A549 treated with ZK216348 at 1 μM for 4 hours (cell line): ENCODE measurements at places on chromosomes 12 and 14. TPM values are rescaled to one million over a fixed set of nuclear protein-coding genes. Genes with fewer than 3 reads are reported as not detected.

Gene RIPK3
- not detected in 5 replicates for total RNA-seq

Gene CMA1
- not detected in 5 replicates for total RNA-seq

Gene NKX2-1
- 0.11 TPM in 1 of 5 replicates, not detected in the others for total RNA-seq

Gene TAS2R10
- 0.19 TPM in 1 of 5 replicates, not detected in the others for total RNA-seq

Gene JAG2
- 12.6 to 30.0 TPM (median 29.1 TPM) in 5 replicates for total RNA-seq

Gene TSPAN19
- total RNA-seq, result 0.17 TPM in 1 of 5 replicates, not detected in the others

Gene E2F7
- total RNA-seq, result 4.3 to 9.2 TPM (median 7.7 TPM) in 5 replicates

Gene MIPOL1
- 1.6 to 5.2 TPM (median 2.7 TPM) in 5 replicates for total RNA-seq

Gene ADAMTS20
- total RNA-seq, result not detected in 5 replicates

Gene DIP2B
- total RNA-seq, result 11.9 to 19.0 TPM (median 16.5 TPM) in 5 replicates

Gene USP30
- 6.4 to 10.2 TPM (median 9.6 TPM) in 5 replicates for total RNA-seq

Gene HOTAIR
- total RNA-seq, result 0.16 to 0.33 TPM (median 0.25 TPM) in 4 of 5 replicates, not detected in the other

Gene RNF34
- total RNA-seq, result 33.9 to 42.7 TPM (median 36.0 TPM) in 5 replicates

Gene PTGER2
- 1.7 to 2.9 TPM (median 2.5 TPM) in 5 replicates for total RNA-seq

Gene TAS2R7
- total RNA-seq, result not detected in 5 replicates

Gene SERPINA10
- not detected in 5 replicates for total RNA-seq

Gene NUAK1
- total RNA-seq, result 7.2 to 8.8 TPM (median 8.5 TPM) in 5 replicates

Gene OAS1
- total RNA-seq, result 34.2 to 68.6 TPM (median 48.8 TPM) in 5 replicates

Gene PPFIA2
- not detected in 5 replicates for total RNA-seq

Gene ARHGEF40
- 6.5 to 13.7 TPM (median 10.8 TPM) in 5 replicates for total RNA-seq

Gene CCDC184
- total RNA-seq, result 2.1 to 3.8 TPM (median 3.6 TPM) in 5 replicates

Gene DPPA3
- not detected in 5 replicates for total RNA-seq

Gene CNPY2
- total RNA-seq, result 128 to 145 TPM (median 143 TPM) in 5 replicates

Gene AICDA
- total RNA-seq, result 0.12 to 0.31 TPM (median 0.22 TPM) in 4 of 5 replicates, not detected in the other

Gene OR4K1
- total RNA-seq, result not detected in 5 replicates

Gene EXOC3L4
- 1.0 to 1.8 TPM (median 1.7 TPM) in 5 replicates for total RNA-seq

Gene DLGAP5
- 25.5 to 43.4 TPM (median 33.1 TPM) in 5 replicates for total RNA-seq

Gene KRT82
- total RNA-seq, result not detected in 5 replicates

Gene CLEC9A
- total RNA-seq, result not detected in 5 replicates

Gene CNTN1
- total RNA-seq, result 41.5 to 65.9 TPM (median 56.0 TPM) in 5 replicates

Gene HOXC13
- 11.6 to 22.7 TPM (median 15.6 TPM) in 5 replicates for total RNA-seq

Gene MSI1
- total RNA-seq, result 0.50 to 1.4 TPM (median 1.2 TPM) in 5 replicates

Gene SRRM4
- total RNA-seq, result not detected in 5 replicates

Gene CAND1
- total RNA-seq, result 51.3 to 110 TPM (median 86.9 TPM) in 5 replicates

Gene LRRC10
- total RNA-seq, result not detected in 5 replicates

Gene ZNF385A
- 11.3 to 23.1 TPM (median 20.0 TPM) in 5 replicates for total RNA-seq

Gene TCL1B
- total RNA-seq, result not detected in 5 replicates

Gene EDDM3A
- not detected in 5 replicates for total RNA-seq

Gene CCDC196
- not detected in 5 replicates for total RNA-seq

Gene MYL2
- 0.32 to 0.92 TPM (median 0.54 TPM) in 4 of 5 replicates, not detected in the other for total RNA-seq

Gene SYNDIG1L
- total RNA-seq, result not detected in 5 replicates

Gene LMO3
- total RNA-seq, result not detected in 5 replicates

Gene TSPAN9
- total RNA-seq, result 23.0 to 50.7 TPM (median 43.2 TPM) in 5 replicates

Gene POU6F1
- total RNA-seq, result 1.0 to 3.9 TPM (median 1.6 TPM) in 5 replicates

Gene LMNTD1
- not detected in 5 replicates for total RNA-seq

Gene DHRS1
- 9.5 to 15.2 TPM (median 13.7 TPM) in 5 replicates for total RNA-seq

Gene FAM186B
- 0.11 to 0.23 TPM (median 0.14 TPM) in 3 of 5 replicates, not detected in the others for total RNA-seq

Gene TAS2R43
- total RNA-seq, result not detected in 5 replicates
